ENCODE measurements at places on chromosomes 2 and 18.
A peak's percentile ranks its signal among the peaks of the same experiment; 100 is the strongest.

DNA sequence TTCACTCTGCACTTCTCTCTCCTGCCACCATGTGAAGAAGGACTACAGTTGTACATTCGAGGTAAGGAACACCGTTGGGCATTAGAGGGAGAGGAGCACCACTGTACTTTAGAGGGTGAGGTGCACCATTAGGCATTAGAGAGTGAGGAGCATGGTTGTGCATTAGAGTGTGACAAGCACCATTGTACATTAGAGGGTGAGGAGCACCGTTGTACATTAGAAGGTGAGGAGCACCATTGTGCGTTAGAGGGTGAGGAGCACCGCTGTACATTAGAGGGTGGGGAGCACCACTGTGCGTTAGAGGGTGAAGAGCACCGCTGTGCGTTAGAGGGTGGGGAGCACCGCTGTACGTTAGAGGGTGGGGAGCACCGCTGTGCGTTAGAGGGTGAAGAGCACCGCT is 20.8 kb upstream of the AGXT start:
- DNase-seq: no peak

DNA sequence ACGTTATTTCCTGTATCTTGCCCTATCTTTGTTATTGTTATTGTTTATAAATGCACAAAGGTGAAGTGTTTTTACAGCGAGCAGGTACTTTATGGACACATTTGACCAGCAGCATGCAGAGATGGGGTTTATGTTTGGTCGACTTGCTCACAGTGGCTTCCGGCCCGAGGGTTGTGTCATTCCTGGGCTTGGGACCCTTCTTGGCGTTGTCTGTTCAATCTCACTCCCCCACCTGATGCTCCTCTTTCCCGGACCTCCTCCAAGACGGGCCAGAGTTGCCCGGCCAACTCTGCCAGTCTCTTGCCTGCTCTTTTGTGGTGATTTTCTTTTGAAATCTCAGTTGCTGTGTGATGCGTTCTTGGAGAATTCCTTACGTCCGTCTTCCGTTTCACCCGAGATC is 153.9 kb downstream of the TWIST2 start:
- no peak for DNase-seq

DNA sequence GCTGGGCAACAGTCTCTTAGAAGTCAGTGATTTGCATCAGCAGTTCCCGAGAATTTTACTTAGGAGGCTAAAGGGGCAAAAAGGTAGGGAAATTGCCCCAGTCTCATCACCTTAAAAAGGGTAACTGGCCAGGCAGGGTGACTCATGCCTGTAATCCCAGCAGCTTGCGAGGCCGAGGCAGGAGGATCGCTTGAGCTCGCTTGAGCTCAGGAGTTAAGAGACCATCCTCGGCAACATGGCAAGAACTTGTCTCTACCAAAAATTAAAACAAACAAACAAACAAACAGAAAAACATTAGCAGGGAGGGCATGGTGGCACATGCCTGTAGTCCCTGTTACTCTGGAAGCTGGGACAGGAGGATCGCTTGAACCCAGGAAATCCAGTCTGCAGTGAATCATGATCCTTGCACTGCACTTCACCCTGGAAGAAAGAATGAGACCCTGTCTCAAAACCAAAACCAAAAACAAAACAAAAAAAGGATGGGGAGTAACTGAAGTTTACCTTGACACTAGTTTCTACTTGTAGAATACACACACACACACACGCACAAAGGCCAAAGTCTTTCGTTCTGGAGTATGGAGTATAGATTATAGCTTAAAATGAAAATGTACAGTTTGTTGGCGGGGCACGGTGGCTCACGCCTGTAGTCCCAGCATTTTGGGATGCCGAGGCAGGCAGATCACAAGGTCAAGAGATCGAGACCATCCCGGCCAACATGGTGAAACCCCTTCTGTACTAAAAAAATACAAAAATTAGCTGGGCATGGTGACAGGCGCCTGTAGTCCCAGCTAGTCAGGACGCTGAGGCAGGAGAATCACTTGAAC is 2.7 kb upstream of the GEMIN6 start:
- DNase-seq: no peak

DNA sequence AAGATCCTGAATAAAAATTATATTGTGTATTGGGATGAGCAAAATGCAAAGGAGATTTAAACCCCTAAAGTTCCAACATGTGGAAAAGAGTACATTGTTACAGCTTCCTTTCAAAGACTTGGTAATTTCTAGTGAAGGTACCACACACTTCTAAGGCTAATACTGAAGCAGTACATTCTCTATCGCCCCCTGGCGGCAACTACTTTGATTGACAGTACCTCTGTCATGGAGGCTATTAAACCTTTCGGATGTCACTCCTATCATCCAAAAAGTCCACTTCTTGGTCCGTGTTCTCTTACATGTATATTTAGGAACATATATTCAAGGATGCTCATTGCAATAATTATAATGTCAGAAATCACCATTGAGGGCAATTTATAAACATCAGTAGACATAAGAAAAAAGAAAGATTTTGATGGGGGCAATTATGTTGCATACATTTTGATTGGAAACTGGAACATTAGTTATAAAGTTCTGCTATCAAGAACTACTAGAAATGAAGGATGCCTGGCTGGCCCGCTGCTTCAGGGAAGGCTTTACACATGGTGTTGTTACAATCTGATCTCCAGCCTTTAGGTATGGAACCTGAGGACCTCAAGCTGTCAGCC is 601.6 kb downstream of the CPS1 start:
- peak; percentile 6 for DNase-seq

- no peak for DNase-seq
Observed at GRCh38 chr2:67574230-67574629, 177.1 kb downstream of the ETAA1 start.

- no peak for DNase-seq
Observed at GRCh38 chr2:69335311-69335710, 51.7 kb downstream of the GFPT1 start.

- no peak for DNase-seq
Observed at GRCh38 chr2:221836095-221836494, 264.0 kb upstream of the EPHA4 start.

- DNase-seq: no peak
Observed at GRCh38 chr2:223104336-223105132, 52.5 kb downstream of the KCNE4 start.

DNA sequence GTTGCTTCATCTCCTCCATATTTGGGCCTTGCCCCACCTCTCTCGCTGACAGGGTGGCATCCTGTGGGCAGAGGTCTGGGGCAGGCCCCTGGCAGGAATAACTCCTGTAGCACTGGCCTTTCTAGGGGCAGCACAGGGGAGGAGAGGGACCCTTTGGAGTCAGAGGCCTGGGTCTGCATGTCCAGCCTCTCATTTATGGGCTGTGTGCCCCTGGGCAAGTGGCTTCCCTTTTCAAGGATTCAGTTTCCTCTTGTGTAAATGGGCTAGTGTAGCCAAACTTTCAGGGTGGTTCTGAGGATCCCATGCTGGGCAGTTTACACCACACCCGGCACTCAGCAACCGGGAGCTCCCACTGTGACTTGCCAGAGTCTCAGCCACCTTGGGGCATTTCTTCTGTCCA is 23.4 kb downstream of the ADRA2B start:
- no peak for DNase-seq

DNA sequence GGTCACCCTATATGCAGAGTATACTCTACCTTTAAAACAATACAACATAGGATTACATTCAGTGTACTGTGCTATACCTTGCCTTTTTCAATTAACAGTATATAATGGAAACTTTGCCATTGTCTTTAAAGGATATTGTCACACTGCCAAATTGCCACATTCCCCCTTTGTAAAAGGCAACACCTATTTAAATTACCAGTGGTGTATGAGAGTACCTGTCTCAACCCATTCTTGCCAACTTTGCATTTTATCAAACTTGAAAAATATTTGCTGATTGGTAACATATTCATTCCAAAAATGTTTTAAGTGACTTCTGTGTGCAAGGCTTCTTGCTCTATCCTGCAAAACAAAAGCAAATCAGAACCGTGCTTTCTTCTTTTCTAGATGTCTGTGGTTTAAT is 92.9 kb downstream of the FMNL2 start:
- no peak for DNase-seq

GRCh38 chr18:7723558-7723957 is 156.4 kb downstream of the PTPRM start:
- DNase-seq: no peak

GRCh38 chr2:149068225-149068995 is 29.9 kb downstream of the LYPD6B start:
- DNase-seq: no peak

DNA sequence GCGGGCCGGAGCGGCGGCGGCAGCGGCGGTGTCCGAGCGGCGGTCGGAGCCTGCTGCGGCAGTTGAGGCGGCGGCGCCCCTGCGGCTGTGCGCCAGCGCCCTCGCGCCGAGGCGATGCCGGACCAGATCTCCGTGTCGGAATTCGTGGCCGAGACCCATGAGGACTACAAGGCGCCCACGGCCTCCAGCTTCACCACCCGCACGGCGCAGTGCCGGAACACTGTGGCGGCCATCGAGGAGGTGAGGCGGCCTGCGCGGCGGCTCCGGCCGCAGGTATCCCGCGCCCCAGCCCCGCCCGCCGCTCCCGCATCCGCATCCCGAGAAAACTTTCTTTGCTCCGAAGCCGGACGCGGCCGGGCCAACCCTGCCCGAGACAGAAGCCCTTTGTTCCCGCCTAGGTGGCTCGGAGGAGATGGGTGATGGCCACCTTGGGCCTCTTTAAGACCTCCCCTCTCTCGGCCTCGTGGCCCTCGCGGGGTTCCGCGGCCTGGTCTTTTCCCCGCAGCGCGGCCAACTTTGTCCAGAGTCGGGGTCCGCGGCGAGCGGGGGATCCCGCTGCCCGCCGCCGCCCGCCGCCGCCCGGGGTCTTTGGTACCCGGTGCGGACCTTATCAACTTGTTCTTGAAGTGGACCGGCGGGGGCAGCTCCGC is 504 bp downstream of the ASAP2 start:
- peak; percentile 20 for DNase-seq

GRCh38 chr2:54757500-54757899 is 34.0 kb downstream of the EML6 start:
- DNase-seq: no peak

GRCh38 chr2:71852141-71852711 is 295.4 kb downstream of the CYP26B1 start:
- DNase-seq: no peak

GRCh38 chr2:221844212-221845020 is 272.3 kb upstream of the EPHA4 start:
- DNase-seq: no peak

GRCh38 chr2:556485-556884 is 120.7 kb downstream of the TMEM18 start:
- DNase-seq: no peak

GRCh38 chr18:42274488-42275137 is 319.6 kb downstream of the PIK3C3 start:
- no peak for DNase-seq

DNA sequence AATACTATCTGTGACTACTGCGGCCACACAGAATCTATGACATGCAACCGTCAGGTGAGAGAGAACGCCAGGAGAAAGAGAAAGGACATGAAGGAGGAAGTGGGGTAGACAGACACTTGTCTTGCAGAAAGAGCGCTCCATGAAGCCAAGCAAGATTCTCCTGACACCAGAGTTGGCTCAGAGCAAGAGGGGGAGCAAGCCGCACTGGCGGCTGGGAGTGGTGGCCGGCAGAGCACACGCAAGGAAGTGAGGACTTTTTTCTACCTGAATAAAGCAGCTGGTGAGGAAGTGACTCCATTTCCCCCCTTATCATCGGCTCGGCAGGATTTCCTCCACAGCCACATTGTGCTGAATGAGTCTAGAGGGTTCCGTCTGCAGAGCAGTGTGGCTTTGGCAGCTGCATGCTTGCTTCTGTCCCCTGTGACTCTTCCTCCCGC is 181.6 kb downstream of the BCL2 start:
- no peak for DNase-seq

DNA sequence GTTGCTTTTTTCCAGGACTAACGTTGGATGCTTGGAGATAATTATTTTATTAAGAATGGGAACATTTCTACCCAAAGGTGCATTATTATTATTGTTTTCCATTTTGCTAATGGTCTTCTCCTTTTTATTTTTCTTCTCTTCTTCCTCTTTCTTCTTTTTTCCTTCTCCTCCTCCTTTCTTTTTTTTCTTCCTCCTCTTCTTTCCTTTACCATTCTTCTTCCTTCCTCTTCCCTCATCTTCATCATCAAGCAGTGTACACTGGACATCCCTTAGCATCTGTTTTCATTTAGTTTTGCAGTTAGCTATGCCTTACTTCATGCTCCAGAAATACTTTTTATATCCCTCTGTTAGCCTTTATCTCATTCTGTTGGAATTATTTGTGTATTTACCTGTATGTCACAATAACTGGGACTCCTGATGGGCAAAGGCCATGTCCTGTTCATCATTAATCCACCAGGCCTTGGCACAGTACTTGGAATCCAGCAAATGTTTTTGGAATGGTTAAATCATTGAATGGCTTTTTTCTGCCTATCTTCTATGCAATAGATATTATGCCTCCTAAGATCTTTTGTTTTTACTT is 162.7 kb downstream of the CAMKMT start:
- DNase-seq: no peak
